Neural progenitor cell (in vitro differentiated cells): ENCODE measurements at places on chromosomes 7 and 10.

DNA sequence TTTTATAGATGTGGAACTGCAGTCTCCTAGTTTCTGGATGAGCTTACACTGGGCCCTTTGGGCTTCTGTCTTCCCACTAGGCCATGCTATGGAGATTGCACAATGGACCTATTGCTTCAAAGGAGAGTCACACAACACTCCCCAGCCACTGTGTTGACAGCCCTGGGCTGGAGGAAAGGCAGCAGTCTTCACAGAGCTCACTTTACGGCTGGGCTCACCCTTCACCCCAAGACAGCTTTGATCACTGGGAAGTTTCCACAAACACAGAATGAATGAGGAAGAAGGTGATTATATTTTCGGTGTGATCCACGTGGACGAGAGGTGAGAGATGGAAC, 92.7 kb upstream of the GDF10 start:
- DNase-seq, result no peak

GRCh38 chr7:106926892-106927291, 61.8 kb downstream of the PIK3CG start:
- DNase-seq, result no peak

GRCh38 chr7:121604627-121605316, 208.7 kb upstream of the FAM3C start:
- no peak for DNase-seq

DNA sequence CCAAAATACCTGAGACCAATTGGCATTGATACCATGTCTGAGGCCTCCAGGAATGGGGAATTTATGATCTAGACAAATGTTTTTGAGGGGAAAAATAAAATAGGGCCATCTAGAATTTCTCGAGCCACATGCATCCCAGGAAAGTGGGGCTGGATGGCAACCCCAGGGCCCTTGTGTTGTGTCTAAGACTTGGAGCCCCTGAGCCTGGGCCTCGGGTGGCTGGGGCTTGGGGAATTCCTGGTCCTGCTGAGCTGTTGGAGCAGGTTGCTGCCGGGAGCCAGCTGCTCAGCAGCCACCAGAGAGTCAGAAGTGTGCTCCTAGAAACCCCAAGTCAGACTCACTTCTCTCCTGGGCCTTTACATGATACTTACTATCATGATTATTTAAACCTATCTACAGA, 172.9 kb downstream of the WDR37 start:
- DNase-seq, result no peak
